Left renal cortex interstitium (tissue), 4 donors: ENCODE measurements at places on chromosomes 6 and 20.

- no peak for DNase-seq
Measured at GRCh38 chr6:55492259-55492658, 86.7 kb downstream of the HMGCLL1 start.

DNA sequence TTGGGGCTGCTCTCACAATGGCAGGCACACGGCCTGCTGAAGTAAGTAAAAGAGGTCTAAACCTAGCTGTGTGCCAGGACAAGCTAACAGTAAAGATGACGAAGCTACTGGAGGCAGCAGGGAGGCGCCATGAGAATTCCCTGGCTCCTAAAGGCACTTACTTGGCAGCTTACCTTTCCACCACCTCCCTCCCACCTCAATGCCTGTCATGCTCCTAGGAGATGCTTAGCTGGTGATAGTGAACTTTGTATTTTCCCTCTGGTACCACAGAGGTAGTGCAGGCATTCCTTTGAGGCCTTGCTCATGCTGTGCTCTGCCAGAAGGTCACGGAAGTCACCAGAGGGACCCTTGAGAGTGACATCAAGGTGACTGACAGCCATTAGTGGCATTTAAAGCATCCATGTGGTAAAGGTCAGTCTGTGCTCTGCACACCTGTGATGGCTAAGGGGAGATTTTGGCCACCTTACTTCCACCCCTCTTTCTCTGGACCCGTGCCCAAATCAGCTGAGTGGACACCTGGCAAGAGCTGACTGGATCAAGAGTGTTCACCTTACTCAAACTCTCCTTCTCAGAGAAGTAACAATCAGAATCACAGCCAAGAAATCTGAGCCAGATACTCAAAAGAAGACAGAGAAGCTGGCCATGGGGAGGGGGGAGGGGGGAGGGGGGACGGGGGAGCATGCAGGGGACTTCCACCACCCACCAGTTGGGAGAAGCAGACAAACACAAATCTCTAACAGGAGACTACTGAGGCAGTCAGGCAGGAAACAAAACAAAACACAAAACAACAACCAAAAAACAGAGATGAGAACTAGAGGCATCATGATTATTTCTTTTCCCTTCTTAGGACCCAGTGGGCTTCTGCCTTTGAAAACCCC, 2.9 kb downstream of the FKBP1A start:
- DNase-seq: no peak

GRCh38 chr20:41308290-41308711, 9.2 kb downstream of the ZHX3 start:
- DNase-seq: no peak

- no peak for DNase-seq
Measured at GRCh38 chr6:78324213-78324612, 543.1 kb upstream of the IRAK1BP1 start.

DNA sequence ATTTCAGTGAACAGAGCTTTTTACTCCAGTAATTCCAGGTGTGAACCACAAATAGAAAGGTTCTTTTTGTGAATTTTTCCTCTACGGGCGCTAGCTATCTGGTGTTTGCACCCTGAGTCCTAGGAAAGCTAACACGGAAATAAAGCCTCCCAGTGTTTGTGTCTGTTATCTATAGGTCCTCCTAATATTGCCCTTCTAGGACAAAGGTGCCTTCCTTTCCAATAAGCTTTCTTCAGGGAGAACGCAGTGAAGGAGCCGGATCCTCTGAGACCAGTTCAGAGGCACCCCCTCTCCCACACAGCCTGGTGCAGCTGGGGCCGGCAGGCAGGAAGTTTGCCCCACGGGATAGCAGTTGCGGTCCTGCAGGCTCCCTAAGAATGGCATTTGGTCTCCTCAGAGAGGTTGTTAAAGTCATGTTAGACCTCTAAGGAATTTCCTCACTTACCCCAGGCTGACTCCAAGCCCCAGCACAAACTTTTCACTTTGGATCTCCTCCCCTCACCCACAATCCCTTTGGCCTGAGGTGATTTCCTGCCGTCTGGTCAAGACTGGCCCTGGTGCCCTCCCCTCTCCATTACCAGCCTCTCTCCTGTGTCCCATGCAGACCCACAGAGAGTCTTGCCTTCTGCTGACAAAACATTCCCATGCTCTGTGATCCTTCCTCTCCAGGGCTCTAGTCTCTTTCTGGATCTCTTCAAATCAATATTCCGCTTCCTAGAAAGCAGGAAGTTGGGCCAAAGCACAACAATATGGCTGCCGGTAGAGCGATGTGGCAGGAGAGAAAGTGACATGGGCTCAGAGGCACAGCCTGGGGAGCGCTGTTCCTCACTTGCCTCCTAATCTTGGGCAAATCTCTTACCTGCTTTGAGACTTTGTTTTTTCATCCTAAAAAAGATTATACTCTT, 126.0 kb downstream of the MOXD1 start:
- no peak for DNase-seq

GRCh38 chr20:62606016-62606415, 36.3 kb upstream of the SLCO4A1 start:
- DNase-seq: no peak

- DNase-seq: no peak
Measured at GRCh38 chr6:151425561-151425960, 26.4 kb downstream of the RMND1 start.

GRCh38 chr20:47075263-47075662, 180.6 kb downstream of the EYA2 start:
- no peak for DNase-seq

DNA sequence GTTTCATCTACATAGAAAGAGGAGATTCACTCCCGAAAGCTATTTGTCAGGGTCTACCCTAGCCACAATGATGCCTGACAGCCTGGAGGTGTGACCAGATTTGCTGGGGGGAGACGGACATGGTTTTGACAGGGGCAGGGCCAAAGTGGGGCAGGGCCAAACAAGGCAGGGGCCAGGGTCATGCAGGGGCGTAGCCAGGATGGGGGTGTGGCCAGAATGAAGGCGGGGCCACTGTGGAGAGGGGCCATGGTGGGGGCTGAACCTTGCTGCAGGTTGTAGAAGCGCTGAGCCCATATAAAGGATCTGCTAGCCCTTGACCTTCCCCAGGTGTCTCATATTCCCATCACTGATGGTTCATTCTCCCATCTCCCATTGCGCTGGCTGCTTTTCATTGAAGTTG, 184.1 kb upstream of the SULF2 start:
- DNase-seq: no peak

DNA sequence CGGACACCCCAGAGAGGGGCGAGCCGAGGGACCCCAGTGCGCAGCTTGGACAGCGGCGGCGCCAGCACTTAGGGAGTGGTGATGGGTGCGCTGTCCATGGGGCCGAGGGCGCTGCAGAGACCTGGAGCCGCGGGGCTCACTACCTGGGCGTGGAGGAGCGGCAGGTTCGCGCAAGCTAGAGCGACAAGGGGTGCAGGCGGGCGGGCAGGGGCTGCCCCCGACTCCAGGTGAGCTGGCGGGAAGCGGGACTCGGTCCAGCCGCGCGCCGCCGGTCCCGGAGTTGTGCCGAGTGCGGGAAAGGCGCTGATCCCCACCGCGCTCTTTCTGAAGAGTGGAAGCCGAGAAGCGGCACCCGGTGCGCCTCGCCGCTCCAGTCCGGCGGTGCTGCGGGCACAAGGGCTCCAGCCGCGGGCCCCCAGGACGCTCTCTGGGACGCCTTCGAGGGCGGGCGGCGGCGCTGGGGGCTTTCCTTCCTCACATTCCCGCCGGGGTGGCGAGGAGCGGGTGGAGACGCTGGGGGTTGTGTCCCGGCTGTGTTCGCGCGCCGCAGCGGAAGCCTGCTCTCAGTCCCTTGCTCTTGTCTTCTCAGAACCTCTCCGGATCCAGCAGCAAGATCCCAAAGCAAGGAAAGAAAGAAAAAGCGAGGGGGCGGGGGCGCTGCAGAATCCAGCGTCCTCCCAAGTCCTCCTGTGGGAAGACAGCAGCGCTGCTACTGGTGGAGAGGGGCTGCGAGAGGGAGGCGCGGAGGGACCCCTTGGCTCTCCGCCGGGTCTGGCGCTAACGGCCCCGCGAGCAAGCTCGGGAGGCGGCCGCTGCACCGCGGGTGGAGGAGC, at the start of gene B3GAT2:
Gene B3GAT2 (minus strand): TSS at position 610 of the 833 bp plus-strand sequence. CDS start 631 bp downstream, outside the sequence.
- DNase-seq: no peak

DNA sequence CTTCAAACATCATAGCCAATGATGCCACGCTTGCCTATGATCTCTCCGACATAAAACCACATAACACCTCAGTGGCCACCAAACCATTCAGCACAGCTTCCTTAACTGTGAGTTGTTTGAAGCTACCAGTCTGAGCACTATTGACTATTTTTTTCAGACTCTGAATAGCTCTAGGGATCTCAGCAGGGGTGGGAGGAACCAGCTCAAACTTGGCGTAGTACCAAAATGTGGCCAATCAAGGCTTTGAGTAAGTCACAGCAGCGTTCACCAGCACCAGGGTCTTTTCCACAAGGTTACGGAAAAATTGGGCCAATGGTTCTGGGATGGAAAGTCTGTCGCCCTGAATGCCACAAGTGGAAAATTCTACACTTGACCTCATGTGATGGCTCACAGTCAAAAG, 70.6 kb downstream of the SMPDL3A start:
- DNase-seq: no peak

- no peak for DNase-seq
Measured at GRCh38 chr6:127154509-127154908, 36.0 kb downstream of the RSPO3 start.

DNA sequence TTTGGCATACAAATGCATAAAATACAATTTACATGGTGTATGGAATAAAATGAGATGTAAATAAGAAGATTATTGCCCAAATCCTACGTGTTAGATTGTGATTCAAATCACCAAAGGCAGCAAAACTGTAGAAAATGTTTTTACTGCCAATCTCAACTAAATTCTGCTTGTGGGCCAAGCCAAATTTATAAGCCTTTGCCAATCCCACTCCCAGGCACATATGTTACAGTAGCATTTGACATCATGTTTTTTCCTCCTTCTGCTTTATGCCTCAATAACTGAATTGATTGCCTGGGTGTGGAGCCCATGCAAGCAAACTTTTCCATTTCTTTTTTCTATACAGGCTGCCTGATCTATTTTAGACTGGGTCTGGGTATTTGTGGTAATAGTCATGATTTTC, 36.3 kb upstream of the LRRC1 start:
- no peak for DNase-seq

DNA sequence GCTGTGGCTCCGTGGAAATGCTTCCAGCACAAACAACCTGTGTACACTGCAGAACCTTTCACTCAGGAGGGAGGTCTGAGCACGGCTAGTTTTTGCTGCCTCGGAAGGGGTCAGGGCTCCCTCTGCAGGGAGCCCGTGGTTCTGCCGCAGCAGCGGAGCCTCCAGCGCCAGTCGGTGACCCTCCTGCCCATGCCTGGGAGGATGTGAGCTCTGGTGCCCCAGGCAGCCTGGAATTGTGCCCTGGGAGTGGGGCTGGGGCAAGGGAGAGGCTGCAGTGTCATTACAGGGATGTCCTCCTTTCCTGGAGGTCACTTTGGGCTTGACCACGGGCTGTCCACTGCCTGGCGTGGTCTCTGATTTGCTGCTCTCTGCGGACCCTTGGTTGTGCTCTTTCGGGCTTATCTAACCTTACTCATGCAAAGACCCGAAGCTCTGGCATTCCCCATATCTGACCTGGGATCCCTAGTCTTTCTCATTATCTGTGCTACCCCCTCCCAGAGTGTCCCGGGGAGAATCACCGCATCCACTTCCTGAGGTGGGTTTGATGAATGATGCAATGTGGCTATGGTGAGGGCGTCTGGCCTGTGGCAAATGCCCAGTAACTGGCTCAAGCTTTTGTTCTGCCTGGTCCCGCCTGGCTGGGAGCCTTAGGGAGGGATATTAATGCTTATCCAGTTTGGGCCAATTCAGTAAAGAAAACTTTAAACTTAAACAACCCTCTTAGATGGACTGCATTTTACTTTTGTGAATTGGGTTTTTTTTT, 59.6 kb upstream of the TAGAP start:
- no peak for DNase-seq

DNA sequence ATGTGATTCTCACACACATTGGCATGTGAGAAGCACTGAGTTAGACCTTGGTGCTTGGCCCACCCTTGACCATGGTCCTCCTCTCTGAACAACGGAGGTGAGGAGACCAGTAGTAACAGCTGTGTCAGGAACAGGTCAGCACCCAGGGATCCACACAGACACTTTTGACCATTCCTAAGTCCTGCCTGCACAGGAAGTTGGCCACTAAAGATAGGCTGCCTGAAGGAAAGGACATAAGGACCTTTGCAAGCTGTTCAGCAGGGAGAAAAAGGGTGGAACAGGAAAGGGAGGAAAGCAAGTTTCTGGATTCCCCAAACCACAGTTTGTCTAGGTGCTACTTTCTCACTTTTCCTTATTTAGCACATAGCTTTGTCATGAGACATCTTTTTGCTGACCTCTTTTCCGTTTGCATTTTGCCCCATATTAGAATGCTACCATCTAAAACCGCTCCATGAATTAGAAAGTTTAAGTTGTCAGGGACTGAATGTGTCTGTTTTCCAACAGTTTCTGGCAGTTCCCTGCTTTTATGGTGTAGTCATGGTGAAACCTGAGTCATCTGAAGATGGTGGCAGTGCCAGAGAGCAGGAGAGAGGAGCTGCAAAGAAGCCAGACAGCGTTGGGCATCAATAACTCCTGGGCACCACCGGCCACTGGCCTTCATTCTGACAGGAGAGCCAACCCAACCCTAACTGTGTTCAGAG, 1.1 kb upstream of the CD109 start:
- no peak for DNase-seq

DNA sequence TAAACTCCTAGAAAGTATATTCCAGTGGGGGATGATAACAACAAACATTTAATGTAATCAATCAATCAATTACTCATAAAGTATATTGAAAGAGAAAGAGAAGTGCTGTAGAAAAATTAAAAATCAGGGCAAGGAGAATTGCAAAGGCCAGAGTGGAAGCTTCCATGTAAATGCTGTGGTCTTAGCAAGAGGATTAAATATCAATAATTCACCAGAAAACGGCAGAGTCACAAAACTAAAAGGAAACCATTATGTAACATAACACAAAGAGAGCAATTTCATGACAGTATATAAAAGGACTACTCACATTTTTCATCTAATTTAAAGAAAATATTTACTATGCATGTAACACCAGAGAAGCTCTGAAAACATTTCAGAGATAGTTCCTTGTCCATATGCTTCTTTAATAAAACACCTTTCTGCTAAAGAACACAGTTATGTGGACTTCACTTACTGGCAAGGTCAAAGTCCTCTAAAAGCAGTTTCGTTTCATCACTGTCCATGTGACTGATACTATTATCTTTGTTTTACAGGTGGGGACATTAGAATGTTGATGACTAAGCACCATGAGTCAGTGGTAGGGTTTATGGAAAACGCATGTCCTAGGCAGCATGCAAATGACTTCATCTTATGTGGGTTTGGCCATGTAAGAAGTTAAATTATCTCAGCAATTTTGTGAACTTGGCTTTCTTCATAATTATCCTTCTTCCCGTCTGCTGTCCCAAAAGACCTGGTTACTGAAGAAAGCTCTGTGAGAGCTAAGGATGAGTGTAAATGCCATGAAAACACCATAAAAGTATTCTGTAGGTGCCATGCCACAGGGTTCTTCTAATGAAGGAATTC, 185.8 kb upstream of the TENT5A start:
- DNase-seq: no peak

DNA sequence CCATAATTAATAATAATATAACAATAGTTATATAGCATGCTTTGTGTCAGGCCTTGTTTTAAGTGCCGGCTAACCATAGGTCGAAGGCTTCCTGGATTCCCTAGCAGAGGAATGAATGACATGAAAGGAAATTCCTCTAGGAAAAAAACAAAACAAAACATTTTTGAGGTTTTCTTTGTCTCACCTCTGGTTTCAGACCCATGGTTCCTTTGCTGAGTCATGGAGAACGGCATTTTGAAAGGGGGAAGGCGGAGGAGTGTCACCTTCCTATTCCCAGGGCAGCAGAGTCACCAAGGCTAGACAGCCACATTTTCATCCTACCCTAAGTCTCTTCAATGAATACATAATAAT, 25.3 kb upstream of the CCND3 start:
- no peak for DNase-seq

- no peak for DNase-seq
Measured at GRCh38 chr6:121697921-121698320, 262.5 kb downstream of the GJA1 start.
